ENCODE measurements at places on chromosomes 7 and 10.

DNA sequence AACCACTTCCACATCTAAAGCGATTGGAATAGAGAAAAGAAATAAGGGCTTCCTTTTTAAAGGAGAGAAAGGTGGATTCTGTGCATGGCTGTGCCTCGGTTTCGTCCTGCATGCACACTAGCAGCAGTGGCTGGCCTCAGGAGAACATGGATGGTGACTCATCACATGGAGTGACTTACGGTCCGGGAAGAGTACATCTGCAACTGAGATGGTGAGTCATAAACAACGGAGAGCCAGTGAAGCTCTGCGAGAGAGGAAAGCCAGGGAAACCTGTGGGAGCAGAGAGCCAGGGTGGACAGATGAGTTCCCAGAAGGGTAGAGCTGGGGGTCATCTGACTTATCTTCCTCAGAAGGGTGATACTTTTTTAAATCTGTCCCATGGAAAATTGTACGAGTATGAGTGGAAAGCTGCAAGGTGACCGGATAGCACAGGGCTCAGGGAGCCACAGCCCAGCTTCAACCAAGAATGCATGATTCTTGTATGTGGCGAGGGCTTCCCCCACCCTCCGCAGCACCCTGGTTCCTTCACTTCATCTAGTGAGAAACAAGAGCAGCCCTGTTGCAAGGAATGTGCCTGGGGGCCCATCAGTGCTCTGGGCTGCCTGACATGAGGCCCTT, 259.1 kb downstream of the KLF6 start:
- peak; percentile 16 for DNase-seq

- no peak for DNase-seq
These were observed 667.3 kb upstream of the SORCS1 start for GRCh38 chr10:107831772-107832171.

DNA sequence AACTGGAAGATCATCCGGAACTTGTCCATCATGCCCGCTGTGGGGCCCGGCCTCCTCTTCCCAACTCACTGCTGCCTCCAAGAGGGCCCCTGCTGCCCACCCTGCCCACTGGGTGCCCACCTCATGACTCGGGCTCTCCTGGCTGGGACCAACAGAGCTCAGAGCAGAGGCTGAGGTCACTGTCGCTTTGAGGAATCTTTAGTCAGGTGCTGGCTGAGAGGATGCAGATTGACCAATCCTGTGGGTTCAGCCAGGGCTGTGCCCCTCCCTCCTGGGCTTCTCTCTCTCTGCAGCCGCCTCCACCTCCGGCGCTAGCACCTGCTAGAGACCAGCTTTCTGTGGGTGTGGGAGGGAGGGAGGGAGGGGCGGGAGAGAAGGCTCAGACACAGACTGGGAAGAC, at the start of gene CALHM1:
TSS of gene CALHM1 (minus strand) at position 181 of the 400 bp plus-strand sequence. CDS start at position 32, 149 bp downstream.
- no peak for DNase-seq

GRCh38 chr7:1933066-1933750, 263.1 kb downstream of the ELFN1 start:
- DNase-seq, result no peak

DNA sequence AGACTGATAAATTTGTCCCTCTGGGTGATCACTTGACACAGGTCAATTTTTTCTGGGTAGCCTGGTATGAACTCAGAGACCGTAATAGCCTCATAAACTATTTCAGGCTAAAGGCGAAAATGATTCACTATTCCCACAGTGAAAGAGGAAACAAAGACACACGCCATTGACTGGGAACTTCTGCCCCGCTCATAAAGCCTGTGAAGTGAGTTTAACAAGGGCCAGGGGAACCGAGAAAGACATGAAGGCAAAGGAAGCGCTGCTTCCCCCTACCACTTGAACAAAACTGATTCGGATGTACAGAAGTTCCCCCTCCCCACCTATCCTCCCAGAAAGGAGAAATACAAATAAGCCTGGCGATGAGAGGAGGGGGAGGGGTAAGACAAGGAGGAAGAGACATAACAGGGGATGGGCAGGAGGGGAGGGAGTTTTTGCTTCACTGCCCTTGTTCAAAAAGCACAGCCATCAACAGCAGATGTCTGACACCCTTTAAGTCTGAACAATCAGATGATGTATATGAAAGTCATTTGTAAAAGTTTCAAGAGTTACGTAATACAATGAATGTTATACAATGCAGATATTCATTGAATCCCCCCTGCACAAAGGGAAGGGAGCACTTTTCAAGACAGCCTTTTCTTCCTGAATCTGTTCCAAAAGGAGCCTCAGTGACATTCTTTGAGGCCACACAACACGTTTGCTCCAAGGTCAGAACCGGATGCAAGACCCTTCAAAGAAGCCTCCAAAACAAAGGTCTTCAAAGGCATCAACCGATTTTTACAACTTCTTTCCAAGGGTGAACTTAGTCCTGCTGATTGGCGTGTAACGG, 734 bp downstream of the ABCB4 start:
- DNase-seq, result no peak

All from NCI-H446 (cell line).